ENCODE measurements at places on chromosomes 13 and 19.

GRCh38 chr13:111215081-111216047 is 100.3 kb downstream of the ARHGEF7 start:
- DNase-seq = no peak

DNA sequence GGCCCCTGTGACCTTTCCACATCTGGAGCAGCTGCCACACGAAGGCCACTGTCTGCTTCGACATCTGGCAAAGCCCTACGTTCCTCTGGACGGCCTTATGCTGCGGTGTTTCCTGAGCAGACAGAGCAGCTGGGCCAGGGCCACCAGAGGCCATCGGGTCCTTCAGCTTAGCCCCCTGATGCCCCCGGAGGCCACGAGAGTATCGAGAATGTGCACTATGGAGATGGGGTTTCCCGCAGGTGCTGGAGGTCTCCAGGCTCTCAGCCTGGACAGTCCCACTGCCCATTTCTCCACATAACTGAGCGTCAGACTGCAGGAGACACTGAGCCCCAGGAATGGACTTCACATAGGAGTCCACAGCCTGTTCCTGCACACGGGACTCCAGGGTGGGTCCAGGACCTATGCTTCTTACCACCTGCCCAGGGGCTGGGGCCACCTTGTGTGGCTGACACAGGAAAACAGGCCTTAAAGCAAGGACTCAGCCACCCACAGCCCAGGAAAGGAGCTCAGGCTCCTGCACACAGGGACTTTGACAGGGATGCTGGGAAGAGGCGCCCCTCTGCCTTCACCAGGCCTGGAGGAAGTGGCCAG is 80.7 kb downstream of the SLC7A1 start:
- DNase-seq = no peak

GRCh38 chr13:40986101-40986856 is 32.8 kb downstream of the ELF1 start:
- peak; percentile 28 for DNase-seq

DNA sequence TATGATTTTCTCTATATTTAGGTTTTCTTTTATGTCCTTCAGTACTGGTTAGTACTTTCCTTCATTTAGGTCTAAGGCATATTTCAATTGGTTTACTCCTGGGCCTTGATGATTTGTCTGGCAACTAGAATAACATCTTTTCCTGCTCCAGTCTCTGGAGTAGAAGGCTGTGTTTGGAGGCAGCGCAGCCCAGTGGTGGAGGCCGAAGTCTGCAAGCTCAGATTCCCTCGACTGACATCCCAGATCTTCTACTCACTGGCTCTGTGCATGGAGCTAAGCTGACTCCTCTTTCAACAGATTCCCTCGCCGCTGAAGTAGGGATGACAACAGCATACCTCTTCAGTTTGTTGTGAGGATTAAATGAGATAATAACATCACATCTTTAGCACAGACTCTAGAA is 141.0 kb downstream of the RAP2A start:
- DNase-seq = peak; percentile 62

DNA sequence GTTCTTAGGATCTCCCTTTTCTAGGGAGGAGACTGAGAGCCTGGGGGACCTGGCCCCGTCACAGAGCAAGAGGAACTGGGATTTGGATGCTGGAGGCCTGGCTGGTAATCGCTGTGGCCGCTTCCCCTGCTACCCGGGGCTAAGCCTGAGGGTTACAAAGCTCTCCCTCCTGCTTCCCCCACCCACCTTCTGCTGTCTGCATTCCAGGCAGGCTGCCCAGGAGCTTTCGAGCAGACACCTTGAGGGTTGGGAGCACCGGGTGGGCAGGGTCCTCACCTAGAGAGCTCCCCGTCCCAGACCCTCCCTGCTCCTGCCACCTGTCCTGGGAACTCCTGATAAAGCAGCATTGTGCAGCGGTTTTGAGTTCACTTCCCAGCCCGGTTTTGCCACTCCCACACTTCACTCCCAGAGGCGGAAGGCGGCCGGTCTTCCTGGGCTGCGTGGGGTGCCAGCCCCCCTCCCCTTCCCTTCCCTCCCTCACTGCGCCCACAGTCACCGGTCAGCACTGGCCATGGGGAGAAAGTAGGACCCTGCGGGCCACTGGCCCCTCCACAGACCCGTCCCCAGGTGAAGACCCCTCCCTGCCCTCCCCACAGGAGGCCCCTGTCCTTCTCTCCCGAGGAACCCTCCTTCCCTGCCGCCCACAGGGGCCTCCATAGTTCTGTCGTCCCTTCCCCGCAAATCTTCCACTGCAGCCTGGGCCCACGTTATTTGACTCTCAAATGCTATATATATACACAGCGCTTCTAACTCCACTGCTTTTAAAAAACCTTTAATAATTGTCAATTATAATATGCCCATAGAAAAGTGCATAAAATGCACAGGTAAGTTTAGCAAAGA is 8.1 kb downstream of the PAK4 start:
- no peak for DNase-seq

- peak; percentile 97 for DNase-seq
Measured at GRCh38 chr19:35518313-35518712, 4.9 kb upstream of the DMKN start.

DNA sequence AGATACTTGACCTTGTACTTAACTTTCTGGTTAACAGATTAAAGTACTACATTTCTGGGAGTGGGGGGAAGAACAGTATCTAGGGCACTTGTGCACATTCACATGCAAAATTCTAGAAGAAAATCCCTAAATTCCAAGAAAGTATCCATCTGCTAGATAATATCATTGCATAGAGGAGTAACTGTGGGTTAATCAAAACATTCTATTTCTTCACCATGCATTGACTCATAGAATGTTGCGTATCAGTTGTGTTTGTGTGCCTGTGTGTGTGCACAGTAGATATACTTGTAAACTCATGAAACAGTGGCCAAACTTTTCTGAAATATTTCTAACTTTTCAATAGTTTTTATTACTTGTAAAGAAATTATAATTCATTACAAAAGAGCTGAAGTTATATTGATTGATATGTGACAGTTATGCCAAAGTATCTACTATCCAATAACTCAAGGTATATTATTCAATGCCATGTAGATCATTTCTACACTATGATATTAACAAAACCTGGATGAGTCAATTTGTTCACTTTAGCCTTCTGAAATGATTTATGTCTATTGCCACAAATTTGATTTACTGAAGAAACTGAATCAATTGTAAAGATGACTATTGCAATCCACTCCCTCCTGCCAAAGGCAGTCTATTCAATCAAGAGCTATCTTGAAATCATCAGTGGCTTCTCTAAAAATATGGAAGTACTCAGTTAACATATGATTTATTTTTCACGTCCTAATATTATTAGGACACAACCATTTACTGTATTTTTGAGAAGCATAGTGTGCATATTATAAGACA is 756.7 kb upstream of the ARGLU1 start:
- DNase-seq = no peak

- DNase-seq = peak; percentile 69
Measured at GRCh38 chr13:36282821-36283432, 14.7 kb downstream of the CCDC169 start.

GRCh38 chr13:24473686-24474085 is 38.9 kb downstream of the PARP4 start:
- no peak for DNase-seq

DNA sequence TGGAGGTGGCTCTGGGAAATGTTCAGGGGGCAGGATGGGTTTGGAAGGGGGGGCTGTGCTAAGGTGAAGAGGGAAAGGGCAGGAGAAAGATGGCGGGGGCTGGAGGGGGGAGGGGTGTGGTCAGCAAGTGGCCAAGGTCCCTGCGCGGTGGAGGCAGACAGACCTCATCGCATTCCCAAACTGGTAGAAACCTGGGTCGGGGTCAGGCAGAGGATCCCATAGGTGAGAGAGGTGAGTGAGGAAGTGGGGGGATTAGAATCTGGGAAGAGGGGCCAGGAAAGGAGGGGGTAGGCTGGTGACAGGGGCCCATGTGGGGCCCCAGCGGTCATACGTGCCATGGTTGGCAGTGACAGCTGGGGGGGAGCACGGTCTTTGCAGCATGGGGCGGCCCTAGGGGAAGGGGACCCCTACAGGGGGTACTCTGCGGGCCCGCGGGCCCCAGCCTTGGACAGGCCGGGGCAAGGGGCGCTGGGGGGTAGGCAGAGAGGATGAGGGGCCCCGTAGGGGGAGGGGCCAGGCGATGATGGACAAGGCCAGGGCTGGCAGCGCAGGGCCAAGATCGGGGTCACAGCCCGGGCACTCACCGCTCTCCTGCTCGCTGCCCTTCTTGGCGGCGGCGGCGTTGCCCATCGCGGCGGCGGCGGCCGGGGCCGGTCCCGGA is 514 bp downstream of the PRKACA start:
- DNase-seq = no peak

- DNase-seq = no peak
Measured at GRCh38 chr13:111943229-111943795, 123.6 kb upstream of the SOX1 start.

- no peak for DNase-seq
Measured at GRCh38 chr19:18397242-18398202, at the start of gene LRRC25. TSS of gene LRRC25 (minus strand) at chr19:18397622. CDS start at chr19:18396963, 659 bp downstream.

DNA sequence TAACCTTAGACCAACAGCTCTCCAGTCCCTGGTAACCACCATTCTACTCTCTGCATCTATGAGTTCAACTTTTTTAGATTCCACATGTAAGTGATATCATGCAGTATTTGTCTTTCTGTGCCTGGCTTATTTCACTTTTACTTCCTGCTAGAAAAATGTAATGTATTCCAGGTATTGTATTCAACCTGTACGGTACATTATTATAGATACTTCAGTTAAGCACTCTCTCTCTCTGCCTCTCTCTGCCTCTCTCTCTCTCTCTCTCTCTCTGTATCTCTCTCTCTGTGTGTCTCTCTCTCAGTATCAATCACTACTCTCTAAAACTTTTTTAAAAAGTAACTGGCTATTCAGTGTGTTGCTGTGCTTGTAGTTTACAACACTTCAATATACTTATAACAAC is 8.4 kb downstream of the DACH1 start:
- DNase-seq = no peak

- DNase-seq = no peak
Measured at GRCh38 chr13:31094331-31095015, 67.2 kb downstream of the HSPH1 start.

GRCh38 chr19:12287958-12288500 is 6.7 kb downstream of the ZNF44 start:
- DNase-seq = no peak

- DNase-seq = peak; percentile 80
Measured at GRCh38 chr19:9584073-9584833, at the start of gene ZNF121. TSS of gene ZNF121 (minus strand) at chr19:9584504. CDS start at chr19:9568097, 16,407 bp downstream.

DNA sequence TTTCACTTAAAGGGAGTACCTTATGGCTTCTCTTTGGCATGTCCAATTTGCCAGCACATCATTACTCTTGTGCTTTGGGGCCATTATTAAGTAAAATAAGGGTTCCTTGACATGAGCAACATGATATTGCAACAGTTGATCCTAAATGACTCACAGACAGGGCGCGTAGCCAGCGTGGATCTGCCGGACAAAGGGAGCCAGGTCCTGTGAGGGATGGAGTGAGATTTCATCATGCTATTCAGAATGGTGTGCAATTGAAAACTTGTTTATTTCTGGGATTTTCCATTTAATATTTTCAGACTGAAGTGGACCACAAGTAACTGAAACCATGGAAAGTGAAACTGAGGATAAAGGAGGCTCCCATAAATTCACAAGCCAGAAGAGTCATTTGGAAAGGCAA is 48.6 kb upstream of the WASF3 start:
- peak; percentile 86 for DNase-seq

DNA sequence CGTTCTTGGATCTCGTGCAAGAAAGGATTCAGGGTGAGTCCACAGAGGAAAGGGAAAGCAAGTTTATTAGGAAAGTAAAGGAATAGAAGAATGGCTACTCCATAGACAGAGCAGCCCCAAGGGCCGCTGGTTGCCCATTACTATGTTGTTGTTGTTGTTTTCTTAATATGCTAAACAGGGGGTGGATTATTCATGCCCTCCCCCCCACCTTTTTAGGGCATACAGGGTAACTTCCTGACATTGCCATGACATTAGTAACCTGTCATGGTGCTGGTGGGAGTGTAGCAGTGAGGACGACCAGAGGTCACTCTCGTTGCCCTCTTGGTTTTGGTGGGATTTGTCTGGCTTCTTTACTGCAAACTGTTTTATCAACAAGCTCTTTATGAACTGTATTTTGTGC is 29.1 kb upstream of the PCDH9 start:
- no peak for DNase-seq

- no peak for DNase-seq
Measured at GRCh38 chr19:35902870-35903475, 644 bp downstream of the HCST start.

- peak; percentile 82 for DNase-seq
Measured at GRCh38 chr13:66635526-66635925, 594.6 kb downstream of the PCDH9 start.

DNA sequence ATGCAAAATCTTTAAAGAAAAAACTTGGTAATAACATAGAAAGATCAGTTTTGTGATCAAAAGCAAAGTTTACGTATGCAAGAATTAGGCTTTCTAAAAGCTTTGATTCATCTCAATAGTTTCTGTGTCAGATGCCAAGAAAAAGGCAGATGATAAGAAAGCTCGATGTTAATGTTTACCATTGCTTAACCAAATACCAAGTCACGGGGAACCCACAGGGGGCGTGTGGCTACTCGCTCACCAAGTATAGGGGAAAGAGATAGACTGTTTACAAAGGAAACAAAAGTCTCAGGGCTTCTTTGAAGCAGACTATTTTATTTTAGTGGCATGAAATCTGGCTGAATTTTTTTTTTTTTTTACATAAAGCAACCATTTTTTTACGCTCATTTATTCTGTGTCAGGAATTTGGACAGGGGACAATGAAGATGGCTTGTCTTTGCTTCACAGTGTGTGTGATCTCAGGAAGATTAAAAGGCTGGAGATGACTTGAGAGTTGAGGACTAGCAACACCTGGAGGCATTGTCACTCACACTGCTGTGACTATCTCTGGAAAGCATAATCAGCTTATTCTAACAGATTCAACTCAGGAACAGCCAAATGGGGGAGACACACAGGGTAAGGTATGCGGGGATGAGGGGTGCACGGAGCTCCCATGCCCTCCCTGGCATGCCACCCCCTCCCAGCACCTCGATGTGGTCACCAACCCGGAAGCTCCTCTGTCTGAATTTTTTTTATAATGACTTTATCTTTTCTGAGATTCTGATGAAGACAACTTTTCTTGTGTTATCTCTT is 24.9 kb downstream of the RCBTB1 start:
- peak; percentile 66 for DNase-seq

GRCh38 chr13:48567515-48568369 is 34.9 kb upstream of the RCBTB2 start:
- DNase-seq = peak; percentile 66

DNA sequence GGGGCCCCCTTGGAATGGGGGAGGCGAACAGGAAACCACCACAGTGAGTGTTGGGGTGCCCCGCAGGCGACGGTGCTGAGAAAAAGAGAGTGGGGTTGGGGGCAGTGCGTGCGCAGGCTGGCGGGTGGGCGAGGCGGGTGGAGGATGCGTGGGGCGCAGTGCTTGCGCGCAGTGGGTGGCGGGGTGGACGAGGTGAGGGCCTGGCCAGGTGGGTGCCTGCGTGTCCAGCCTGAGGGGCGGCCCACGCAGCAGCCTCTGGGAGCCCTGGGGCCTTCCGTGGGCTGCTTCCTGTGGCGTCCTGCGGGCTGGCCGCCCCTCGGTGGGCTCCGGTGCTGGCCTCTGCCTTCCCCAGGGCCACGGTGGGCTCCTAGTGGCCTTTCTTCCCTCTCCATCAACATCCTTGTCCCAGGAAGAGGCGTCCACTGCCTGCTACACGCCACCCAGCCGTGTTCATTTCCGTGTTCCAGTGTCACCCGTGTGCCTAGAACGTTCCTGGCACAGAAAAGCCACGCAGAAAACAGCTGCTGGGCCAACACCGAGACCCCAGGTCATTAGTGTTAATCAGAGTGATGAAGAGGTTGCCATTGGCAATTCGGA is 7.1 kb downstream of the ATP11A start:
- DNase-seq = no peak
